ENCODE measurements at places on chromosomes 6 and 20. TPM values are rescaled to one million over a fixed set of nuclear protein-coding genes. Genes with fewer than 3 reads are reported as not detected.
A peak's percentile ranks its signal among the peaks of the same experiment; 100 is the strongest.

The RSPO3 gene
- 0.63 TPM for total RNA-seq

DNA sequence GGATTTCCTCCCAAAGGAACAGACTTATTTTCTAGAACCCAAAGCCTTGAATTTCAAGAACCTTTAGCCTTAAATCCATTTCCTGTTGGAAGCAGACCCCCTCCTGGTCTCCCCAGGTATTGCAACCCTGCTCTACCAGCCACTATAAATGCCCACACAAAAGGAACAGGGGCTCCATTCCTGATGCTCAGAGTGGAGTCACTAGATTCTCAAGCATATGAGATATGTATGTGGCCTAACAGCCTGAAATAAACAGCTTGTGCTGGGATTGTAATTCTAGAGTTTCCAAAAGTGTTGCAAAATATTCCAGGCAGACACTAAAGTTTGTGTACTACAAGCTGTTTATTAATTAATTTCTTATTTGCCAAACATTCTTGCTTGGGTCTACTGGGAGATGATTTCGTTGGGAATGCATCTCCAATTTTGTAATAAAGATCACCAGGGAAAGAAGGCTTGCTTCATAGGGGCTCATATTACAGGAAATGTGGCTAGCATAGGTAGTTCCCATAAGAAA, 44.8 kb downstream of the RIPOR3 start:
- H3K4me3 ChIP-seq = no peak overlapping the region
- H3K36me3 ChIP-seq = no peaks in the 10 kb centered on the region
- H3K4me1 ChIP-seq = peaks cover 4% of the 10 kb centered on the region
- no peak for DNase-seq
- H3K27ac ChIP-seq = peak overlapping the region; percentile 15

The BAG2 gene
- 0.46 TPM for total RNA-seq

DNA sequence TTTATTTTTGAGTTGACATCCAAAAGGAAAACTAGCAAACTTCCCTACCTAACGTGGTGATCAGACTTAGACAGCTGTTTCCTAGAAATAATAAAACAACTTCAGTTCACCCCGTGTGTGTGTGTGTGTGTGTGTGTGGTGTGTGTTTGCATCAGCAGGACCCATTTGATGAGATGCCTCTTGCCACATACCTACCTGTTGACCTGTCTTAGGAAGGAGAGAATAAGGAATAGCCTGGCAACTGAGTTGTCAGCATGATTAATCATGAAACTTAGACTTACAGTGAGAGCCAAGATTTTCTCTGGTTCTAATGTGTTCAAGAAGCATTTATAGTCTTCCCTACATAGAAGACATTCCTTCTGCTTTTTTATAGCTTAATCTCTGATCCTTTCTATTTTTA, 16.1 kb upstream of the PBOV1 start:
- no peak overlapping the region for H3K27ac ChIP-seq
- no peak overlapping the region for H3K4me3 ChIP-seq
- no peaks in the 10 kb centered on the region for H3K27me3 ChIP-seq
- H3K36me3 ChIP-seq = no peaks in the 10 kb centered on the region

The LAMA2 gene
- total RNA-seq = 6.4 TPM

The SCAF8 gene
- total RNA-seq = 19.1 TPM

- no peak overlapping the region for H3K27ac ChIP-seq
- no peak for DNase-seq
- H3K27me3 ChIP-seq = no peaks in the 10 kb centered on the region
- no peaks in the 10 kb centered on the region for H3K36me3 ChIP-seq
- peaks cover 6% of the 10 kb centered on the region for H3K4me1 ChIP-seq
These were observed 4.4 kb downstream of the PCED1A start for GRCh38 chr20:2836035-2836434.

- no peak for DNase-seq
- no peaks in the 10 kb centered on the region for H3K36me3 ChIP-seq
- H3K4me3 ChIP-seq = no peak overlapping the region
- no peaks in the 10 kb centered on the region for H3K4me1 ChIP-seq
- H3K27me3 ChIP-seq = no peaks in the 10 kb centered on the region
- no peak overlapping the region for H3K27ac ChIP-seq
These were observed 387.3 kb downstream of the CDKAL1 start for GRCh38 chr6:20921578-20921977.

The GID8 gene
- 16.3 TPM for total RNA-seq

The PTCRA gene
- total RNA-seq = not detected

DNA sequence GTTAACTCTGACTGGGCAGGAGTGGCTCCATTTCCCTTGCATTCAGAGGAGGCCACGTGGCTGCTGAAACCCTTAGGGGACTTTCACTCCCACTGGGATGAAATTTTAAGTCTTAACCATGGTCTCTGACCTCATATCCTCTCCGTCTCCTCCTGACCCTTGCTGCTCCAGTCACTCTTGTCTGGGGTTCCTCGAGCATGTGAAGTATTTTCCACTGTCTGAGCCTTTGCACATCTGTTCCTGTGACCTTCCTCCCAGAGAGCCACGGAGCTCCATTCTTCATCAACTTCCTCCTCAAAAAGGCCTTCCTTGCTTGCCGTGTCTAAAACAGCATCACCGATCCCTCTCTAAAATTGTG, 153.0 kb upstream of the UST start:
- H3K4me1 ChIP-seq = no peaks in the 10 kb centered on the region
- H3K27ac ChIP-seq = no peak overlapping the region
- no peaks in the 10 kb centered on the region for H3K27me3 ChIP-seq
- no peak for DNase-seq
- H3K4me3 ChIP-seq = no peak overlapping the region

DNA sequence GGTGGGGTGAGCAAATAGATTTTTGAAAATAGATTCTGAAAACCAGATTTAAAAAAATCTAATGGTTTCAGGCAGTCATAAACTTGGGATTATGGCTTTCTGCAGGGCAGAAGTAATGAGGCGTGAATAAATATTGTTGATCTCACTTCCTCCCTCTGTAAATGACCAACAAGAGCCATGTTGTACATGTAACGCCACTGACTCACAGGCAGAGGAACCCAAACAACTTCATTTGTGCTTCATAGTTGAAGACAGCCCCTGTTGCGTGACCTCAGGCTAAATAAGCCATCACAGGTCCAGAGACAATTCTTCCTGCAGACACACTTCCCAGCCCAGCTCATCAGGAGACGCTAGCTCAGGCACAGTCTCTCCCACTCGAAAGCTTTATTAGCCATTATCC, 59.1 kb upstream of the F13A1 start:
- DNase-seq = no peak
- no peaks in the 10 kb centered on the region for H3K36me3 ChIP-seq
- H3K27ac ChIP-seq = no peak overlapping the region
- H3K27me3 ChIP-seq = no peaks in the 10 kb centered on the region
- H3K4me3 ChIP-seq = no peak overlapping the region

- H3K27me3 ChIP-seq = no peaks in the 10 kb centered on the region
- H3K36me3 ChIP-seq = no peaks in the 10 kb centered on the region
- H3K4me3 ChIP-seq = no peak overlapping the region
- no peaks in the 10 kb centered on the region for H3K4me1 ChIP-seq
These were observed 126.8 kb downstream of the IPCEF1 start for GRCh38 chr6:154229786-154230185.

DNA sequence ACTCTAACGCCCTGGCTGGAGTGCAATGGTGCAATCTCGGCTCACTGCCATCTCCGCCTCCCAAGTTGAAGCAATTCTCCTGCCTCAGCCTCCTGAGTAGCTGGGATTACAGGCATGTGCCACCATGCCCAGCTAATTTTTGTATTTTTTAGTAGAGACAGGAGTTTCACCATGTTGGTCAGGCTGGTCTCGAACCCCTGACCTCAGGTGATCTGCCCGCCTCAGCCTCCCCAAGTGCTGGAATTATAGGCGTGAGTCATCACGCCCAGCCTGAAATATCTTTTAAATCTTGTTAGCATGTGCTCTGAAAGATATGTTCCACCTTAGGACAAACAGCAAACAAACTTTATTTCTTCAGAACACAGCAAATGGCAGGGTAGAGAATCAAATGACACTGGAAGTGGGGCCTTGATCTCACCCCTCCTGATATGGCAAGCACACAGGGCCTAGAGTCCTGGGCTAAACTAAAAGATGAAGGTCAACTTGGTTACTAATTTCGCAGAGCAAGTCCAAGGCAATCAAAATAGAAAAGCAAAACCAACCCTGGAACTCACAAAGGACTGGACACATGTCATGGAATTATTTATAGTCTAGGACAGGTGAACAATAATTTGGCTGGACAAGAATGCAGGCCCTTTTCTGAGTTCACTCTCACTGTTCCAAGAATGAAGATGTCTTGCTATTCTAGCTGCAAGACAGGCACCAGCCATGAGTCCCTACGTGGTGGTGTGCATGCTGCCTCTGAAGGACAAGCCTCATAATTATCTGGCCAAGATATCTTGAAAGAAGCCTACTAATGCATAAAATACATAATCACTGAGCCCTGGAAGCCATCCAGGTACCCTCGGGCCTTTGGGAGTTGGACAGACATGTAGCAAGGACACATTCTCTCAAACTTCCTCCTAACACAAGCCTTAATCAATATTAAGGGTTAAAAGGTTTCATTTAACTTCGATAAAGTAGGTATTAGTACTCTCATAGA, 35.6 kb downstream of the B4GALT5 start:
- no peaks in the 10 kb centered on the region for H3K36me3 ChIP-seq
- no peak overlapping the region for H3K4me3 ChIP-seq
- H3K27me3 ChIP-seq = no peaks in the 10 kb centered on the region
- peaks cover 76% of the 10 kb centered on the region for H3K4me1 ChIP-seq
- peak overlapping the region; percentile 39 for H3K27ac ChIP-seq

- no peak for DNase-seq
- H3K27ac ChIP-seq = no peak overlapping the region
- no peaks in the 10 kb centered on the region for H3K36me3 ChIP-seq
- no peaks in the 10 kb centered on the region for H3K4me1 ChIP-seq
- no peak overlapping the region for H3K4me3 ChIP-seq
These were observed 82.0 kb downstream of the WASF1 start for GRCh38 chr6:110097443-110097842.

GRCh38 chr6:8481727-8482126, 46.4 kb upstream of the SLC35B3 start:
- H3K4me3 ChIP-seq = no peak overlapping the region
- H3K4me1 ChIP-seq = no peaks in the 10 kb centered on the region
- H3K36me3 ChIP-seq = no peaks in the 10 kb centered on the region
- H3K27me3 ChIP-seq = no peaks in the 10 kb centered on the region
- DNase-seq = no peak
- H3K27ac ChIP-seq = no peak overlapping the region

GRCh38 chr6:32624565-32624964, 12.6 kb upstream of the HLA-DQA1 start:
- no peaks in the 10 kb centered on the region for H3K4me1 ChIP-seq
- H3K27ac ChIP-seq = no peak overlapping the region
- no peak for DNase-seq
- H3K4me3 ChIP-seq = no peak overlapping the region
- no peaks in the 10 kb centered on the region for H3K27me3 ChIP-seq
- H3K36me3 ChIP-seq = no peaks in the 10 kb centered on the region

- no peak for DNase-seq
- no peaks in the 10 kb centered on the region for H3K36me3 ChIP-seq
- no peaks in the 10 kb centered on the region for H3K27me3 ChIP-seq
These were observed 79.1 kb downstream of the DTD1 start for GRCh38 chr20:18666803-18667415.

The ECT2L gene
- total RNA-seq = not detected

The RBBP8NL gene
- total RNA-seq = 0.66 TPM

DNA sequence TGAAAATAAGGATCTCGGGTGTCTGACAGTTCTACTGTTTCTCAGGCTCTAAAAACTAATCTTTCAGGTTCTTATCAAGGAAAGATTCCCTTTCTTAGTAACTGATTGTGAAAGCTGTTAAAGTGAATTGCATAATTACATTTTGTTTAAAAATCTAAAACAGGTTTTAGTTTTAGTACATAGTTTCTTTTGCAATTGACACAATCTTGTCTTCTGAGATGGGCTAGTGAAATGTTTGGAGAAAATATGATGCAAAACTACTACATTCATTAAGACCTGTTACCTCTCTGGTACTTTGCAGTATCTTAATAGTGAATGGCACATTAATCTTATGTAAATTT, 298.4 kb downstream of the UTRN start:
- no peaks in the 10 kb centered on the region for H3K36me3 ChIP-seq
- DNase-seq = no peak

DNA sequence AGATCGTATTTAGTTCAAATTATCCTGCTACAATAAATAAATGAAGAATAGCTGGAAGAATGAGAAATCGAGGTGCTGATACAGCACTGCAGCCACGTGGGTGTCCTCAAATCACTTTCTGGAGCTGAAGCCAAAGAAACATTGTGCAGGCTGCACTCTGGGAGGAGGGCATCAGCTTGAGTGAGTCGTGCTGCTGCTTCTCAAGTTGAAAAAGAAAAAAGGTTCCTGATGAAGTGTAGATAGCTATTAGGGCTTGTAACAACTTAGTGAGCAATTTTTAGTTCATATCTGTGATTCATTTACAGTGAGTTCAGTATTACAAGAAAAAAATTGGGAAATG, 40.5 kb downstream of the DSE start:
- no peaks in the 10 kb centered on the region for H3K4me1 ChIP-seq
- H3K4me3 ChIP-seq = no peak overlapping the region
- no peaks in the 10 kb centered on the region for H3K27me3 ChIP-seq

The KCNS1 gene
- 0.04 TPM for total RNA-seq

DNA sequence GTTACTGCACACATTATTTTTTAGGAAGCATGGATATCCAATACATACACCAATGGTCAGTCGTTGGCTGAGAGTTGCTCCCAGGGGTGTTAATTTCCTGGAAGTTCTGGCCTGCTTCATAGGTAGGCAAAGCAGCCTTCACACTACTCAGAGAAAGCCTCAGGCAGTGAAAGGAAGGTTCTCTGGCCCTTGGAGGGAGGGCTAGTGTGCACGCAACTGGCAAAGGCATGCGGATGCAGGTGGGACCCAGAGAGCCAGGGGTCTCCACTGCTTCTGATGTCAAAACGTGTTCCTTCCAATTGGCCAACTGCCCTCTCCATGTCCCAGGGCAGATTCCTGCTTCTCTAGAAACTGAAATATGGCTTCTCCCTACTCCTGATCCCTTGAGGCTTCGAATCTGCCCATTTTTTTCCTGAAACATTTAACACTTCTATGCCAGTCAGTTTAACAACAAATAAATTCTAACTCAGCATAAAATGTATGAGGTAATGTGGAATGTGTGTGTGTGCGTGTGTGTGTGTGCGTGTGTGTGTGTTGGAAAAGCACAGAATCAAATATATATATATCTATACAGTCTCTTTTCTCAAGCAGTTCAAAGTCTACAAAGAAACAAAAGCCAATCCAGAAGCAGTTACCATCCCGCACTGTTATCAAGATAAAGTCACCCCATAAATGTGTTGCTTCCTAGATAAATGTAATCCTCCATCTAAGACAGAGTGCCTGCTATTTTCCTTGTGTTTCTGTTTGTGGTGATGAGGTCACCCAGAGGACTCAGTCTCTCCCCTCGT, 94.0 kb upstream of the HIVEP1 start:
- H3K27ac ChIP-seq = no peak overlapping the region
- H3K4me1 ChIP-seq = no peaks in the 10 kb centered on the region
- no peak overlapping the region for H3K4me3 ChIP-seq
- no peaks in the 10 kb centered on the region for H3K27me3 ChIP-seq

The BPIFB4 gene
- total RNA-seq = not detected

GRCh38 chr6:142155091-142155490, 8.0 kb downstream of the VTA1 start:
- H3K36me3 ChIP-seq = no peaks in the 10 kb centered on the region
- no peak overlapping the region for H3K27ac ChIP-seq
- no peak for DNase-seq
- H3K27me3 ChIP-seq = no peaks in the 10 kb centered on the region
- H3K4me1 ChIP-seq = peaks cover 4% of the 10 kb centered on the region

- no peak overlapping the region for H3K27ac ChIP-seq
- H3K36me3 ChIP-seq = no peaks in the 10 kb centered on the region
- no peaks in the 10 kb centered on the region for H3K27me3 ChIP-seq
- no peaks in the 10 kb centered on the region for H3K4me1 ChIP-seq
- no peak for DNase-seq
- no peak overlapping the region for H3K4me3 ChIP-seq
These were observed 454.8 kb downstream of the PHF3 start for GRCh38 chr6:64090352-64090751.
